Activated CD4-positive, alpha-beta T cell treated with anti-CD3 and anti-CD28 coated beads for 1 hour (primary cell): ENCODE measurements at places on chromosomes 2 and 18.

DNA sequence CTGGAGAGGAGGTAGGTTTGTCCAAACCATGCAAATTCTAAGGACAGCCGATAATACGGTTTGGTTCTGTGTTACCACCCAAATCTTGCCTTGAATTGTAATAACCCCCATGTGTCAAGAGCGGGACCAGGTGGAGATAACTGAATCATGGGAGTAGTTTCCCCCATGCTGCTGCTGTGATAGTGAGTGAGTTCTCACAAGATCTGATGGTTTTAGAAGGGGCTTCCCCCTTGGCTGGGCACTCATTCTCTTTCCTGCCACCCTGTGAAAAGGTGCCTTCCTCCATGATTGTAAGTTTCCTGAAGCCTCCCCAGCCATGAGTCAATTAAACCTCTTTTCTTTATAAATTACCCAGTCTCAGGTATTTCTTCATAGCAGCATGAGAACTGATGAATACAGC is 295.2 kb downstream of the NBAS start:
- DNase-seq: no peak

DNA sequence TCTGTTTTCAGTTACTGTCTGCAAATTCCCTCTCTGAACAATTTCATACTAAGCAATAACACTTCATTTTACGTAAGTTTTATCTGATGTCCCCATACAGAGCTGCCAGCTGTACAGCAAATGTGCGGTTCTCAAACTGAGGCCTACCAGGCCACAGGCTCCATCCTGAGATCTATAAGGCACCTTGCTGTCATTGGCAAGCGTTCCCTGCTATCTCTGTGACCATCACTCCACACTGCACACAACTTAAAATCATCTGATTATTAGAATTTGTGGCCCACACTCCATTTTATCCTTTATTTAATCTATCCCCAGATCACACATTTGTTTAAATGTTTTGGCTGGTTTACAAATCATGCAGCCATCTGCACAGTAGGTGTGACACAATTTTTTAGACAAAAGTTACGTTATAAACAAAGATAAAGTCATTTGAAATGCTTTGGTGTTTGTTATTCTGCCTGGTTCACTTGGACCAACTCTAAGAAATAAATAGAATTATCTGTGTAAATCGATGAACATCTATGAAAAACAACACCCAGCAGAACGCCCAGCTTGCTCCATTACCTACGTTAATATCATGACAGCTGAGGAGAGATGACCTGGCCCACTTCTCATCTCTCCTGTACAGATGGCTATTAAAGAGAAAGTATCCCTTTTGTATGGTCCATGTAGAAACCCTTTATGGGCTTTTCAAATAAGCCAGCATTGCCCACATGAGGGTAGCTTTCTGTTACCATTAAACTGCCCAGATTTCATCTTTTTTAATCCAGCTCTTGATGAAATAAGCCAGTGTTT is 162.4 kb downstream of the ZNF521 start:
- DNase-seq: no peak

GRCh38 chr2:27494284-27494943 is 586 bp downstream of the FNDC4 start:
- no peak for DNase-seq

GRCh38 chr18:27363872-27364271 is 178.8 kb upstream of the CHST9 start:
- DNase-seq: no peak

- DNase-seq: no peak
Measured at GRCh38 chr2:9331704-9332103, 91.6 kb downstream of the ITGB1BP1 start.

- no peak for DNase-seq
Measured at GRCh38 chr2:29463181-29463900, 348.1 kb downstream of the CLIP4 start.

GRCh38 chr2:205857520-205858237 is 175.4 kb downstream of the NRP2 start:
- no peak for DNase-seq

GRCh38 chr2:99698896-99699295 is 209.1 kb upstream of the REV1 start:
- no peak for DNase-seq

DNA sequence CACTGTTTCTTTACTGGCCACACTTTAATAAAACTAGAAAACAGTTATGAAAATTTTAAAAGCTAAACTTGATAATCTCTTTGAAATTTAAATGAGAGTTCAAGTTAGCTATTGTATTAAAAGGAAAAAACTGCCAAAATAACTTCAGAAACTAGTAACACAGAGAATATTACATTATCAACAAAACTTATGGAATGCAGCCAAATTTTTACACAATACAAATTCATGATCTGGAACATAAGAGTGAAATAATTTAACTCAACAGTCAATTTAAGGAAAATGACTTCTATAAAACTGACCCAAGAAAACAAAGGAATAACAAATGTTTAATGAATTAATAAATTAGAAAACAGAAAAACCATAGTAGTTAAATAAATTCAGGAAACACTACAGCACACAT is 65.0 kb downstream of the TCF4 start:
- no peak for DNase-seq

- no peak for DNase-seq
Measured at GRCh38 chr2:189954989-189955388, 107.5 kb downstream of the MSTN start.

DNA sequence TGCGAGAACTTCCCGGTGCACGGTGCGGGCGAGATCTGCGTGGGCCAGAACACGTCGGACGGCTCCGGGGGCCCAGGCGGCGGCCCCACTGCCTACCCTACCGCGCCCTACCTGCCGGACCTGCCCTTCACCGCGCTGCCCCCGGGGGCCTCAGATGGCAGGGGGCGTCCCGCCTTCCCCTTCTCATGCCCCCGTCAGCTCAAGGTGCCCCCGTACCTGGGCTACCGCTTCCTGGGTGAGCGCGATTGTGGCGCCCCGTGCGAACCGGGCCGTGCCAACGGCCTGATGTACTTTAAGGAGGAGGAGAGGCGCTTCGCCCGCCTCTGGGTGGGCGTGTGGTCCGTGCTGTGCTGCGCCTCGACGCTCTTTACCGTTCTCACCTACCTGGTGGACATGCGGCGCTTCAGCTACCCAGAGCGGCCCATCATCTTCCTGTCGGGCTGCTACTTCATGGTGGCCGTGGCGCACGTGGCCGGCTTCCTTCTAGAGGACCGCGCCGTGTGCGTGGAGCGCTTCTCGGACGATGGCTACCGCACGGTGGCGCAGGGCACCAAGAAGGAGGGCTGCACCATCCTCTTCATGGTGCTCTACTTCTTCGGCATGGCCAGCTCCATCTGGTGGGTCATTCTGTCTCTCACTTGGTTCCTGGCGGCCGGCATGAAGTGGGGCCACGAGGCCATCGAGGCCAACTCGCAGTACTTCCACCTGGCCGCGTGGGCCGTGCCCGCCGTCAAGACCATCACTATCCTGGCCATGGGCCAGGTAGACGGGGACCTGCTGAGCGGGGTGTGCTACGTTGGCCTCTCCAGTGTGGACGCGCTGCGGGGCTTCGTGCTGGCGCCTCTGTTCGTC is 1.7 kb downstream of the FZD7 start:
- DNase-seq: no peak

- DNase-seq: no peak
Measured at GRCh38 chr2:126429103-126429502, 226.9 kb upstream of the GYPC start.

DNA sequence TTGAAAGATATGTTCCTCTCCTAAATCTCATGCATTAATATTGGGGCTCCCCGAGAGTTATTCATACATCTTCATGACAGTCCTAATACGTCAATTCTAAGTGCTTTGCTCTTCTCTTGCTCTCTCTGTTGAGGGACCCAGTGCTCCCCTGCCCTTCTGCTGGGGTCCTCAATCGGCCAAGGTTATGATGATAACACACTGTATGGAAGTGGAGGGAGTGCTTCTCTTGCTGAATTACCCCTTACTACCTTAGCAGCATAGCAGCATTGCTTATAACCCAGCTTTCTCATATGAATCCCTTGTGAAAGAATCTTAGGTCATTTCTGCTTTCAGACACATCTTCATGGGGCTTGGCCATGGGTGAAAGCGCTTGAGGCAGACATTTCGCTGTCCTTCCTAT is 43.2 kb downstream of the ITPRID2 start:
- DNase-seq: no peak

- no peak for DNase-seq
Measured at GRCh38 chr2:40361478-40361877, 90.4 kb downstream of the SLC8A1 start.

DNA sequence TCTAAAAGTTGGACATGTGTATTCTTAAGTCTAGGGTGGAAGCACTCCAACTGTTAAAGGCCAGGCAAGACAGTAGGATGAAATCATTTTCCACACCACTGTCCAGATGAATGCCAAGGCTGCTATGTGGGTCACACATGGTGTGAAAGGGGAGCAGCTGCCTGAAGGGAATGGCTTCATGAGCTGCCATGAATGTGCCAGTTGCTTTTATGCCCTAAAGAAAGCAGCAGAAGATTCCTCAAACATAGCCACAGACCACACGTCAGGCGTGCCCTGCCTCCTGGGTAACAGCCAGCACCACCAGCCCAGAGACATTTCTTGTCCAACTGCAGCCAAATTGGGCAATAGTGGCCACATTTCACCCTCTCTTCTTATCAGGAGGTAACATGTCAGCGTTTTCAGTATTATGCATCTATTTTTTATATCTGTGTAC is 130.2 kb downstream of the MTCL1 start:
- DNase-seq: no peak

GRCh38 chr18:54284981-54285785 is 15.9 kb downstream of the POLI start:
- DNase-seq: no peak

GRCh38 chr2:45469314-45470099 is 141.6 kb downstream of the SRBD1 start:
- no peak for DNase-seq

GRCh38 chr18:41126541-41127235 is 828.3 kb upstream of the PIK3C3 start:
- DNase-seq: no peak

GRCh38 chr18:63071701-63072141 is 247.8 kb downstream of the BCL2 start:
- no peak for DNase-seq

DNA sequence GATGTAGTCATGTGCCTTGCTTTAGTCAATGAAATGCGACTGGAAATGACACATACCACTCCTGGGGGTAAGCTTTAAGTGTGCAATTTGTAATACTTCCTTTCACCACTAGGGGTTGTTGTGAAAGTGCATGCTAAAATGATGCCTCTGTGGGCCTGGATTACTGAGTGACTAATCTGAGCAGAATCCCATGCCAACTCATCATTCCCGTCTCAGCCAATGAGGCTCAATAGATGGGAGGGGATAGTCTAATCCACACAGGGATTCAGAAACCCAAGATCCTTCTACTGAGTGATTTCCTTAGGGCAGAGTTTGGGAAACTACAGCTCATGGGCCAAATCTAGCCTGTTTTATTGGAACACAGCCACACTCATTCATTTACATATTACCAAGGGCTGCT is 54.0 kb downstream of the HRH4 start:
- DNase-seq: no peak

DNA sequence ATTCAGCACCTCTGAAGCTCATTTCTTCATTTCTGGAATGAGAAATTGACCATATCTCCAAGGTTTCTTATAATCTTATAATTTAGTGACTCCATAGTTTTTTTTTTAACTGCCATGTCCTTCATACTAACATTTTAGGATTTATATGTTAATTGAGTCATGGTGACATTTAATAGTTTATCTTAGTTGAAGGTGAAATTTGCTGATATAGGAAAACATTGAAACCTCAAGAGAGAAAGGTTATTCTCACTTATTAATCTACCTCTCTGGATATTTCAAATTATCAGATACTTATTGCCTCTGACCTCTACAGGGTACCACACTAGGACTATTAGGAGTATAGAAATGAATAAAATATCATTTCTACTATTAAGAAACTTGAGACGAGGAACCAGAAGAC is 499.0 kb downstream of the NUP35 start:
- DNase-seq: no peak

GRCh38 chr2:26756337-26756736 is 7.7 kb upstream of the SLC35F6 start:
- DNase-seq: no peak

DNA sequence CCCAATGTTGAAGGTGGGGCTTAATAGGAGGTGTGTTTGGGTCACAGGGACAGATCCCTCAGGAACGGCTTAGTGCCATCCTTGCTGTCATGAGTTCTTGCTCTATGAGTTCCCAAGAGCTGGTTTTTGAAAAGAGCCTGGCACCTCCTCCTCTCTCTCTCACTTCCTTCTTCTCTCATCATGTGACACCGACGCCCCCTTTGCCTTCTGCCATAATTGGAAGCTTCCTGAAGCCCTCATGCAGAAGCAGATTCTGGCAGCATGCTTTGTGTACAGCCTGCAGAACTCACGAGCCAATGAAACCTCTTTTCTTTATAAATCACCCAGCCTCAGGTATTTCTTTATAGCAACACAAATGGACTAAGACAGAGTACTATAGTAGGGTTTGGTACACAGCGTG is 100.4 kb upstream of the SH3BP4 start:
- DNase-seq: no peak

DNA sequence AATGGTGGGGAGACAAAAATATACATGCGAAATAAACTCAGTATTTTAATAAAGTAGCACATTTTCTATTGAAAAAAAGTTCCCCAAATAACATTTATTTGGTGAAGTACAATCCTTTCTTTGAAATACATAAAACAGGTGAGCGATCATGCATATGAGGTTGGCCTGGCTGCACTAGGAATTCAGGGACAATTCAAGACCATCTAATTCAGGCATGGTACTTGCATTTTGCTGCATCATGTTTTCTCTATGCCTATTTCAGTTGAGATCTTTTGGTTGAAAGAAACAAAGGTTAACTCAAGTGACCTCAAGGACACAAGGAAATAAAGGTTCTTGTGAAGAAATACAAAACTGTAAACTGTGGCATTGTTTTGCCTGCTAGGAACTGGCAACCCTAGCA is 19.8 kb upstream of the TAF4B start:
- DNase-seq: no peak

DNA sequence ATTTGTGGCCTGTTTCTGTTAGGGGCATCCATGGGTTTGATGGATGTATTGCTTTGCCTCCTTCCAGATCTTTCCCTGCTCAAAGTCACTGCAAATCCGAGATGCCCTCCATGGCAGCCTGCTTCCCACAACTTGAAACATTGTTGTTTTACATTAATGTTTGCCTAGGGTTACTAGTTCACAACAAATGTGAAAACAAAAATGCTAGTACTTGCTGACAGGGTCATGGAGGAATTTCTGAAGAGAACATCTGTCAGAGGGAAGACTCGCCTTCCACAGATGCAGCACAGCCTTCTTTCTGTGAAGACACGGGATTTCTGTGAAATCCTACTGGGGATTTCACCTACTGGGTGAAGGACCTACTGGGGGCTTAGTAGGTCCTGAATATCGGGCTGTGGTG is 260.0 kb upstream of the FN1 start:
- no peak for DNase-seq

GRCh38 chr2:133040170-133040569 is 370.2 kb upstream of the LYPD1 start:
- no peak for DNase-seq
